ENCODE measurements at places on chromosomes 1 and 21.
A peak's percentile ranks its signal among the peaks of the same experiment; 100 is the strongest.

DNA sequence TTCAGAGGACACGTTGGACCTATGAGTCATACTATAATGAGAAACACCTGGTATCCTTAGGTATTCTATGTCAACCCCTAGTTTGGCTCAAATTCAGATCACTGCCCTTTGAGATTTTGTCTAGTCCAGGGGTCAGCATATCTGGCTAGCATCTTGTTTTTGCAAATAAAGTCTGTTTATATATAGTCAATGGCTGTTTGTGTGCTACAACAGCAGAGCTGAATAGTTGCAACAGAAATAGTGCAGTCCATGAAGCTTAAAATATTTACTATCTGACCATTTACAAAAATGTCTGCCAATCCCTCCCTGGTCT is 48.5 kb upstream of the EDEM3 start:
- H3K27ac ChIP-seq, result no peak overlapping the region
- no peak overlapping the region for H3K4me3 ChIP-seq
- H3K27me3 ChIP-seq, result no peaks in the 10 kb centered on the region

- no peaks in the 10 kb centered on the region for H3K36me3 ChIP-seq
- no peak overlapping the region for H3K27ac ChIP-seq
- DNase-seq, result no peak
- no peaks in the 10 kb centered on the region for H3K27me3 ChIP-seq
- no peak overlapping the region for H3K4me3 ChIP-seq
Measured at GRCh38 chr1:53892911-53893310, 1.1 kb upstream of the DIO1 start.

GRCh38 chr1:207361889-207362288 is 40.4 kb downstream of the CD55 start:
- H3K27me3 ChIP-seq, result no peaks in the 10 kb centered on the region
- H3K4me3 ChIP-seq, result no peak overlapping the region
- no peak for DNase-seq
- no peak overlapping the region for H3K27ac ChIP-seq
- H3K4me1 ChIP-seq, result no peaks in the 10 kb centered on the region

DNA sequence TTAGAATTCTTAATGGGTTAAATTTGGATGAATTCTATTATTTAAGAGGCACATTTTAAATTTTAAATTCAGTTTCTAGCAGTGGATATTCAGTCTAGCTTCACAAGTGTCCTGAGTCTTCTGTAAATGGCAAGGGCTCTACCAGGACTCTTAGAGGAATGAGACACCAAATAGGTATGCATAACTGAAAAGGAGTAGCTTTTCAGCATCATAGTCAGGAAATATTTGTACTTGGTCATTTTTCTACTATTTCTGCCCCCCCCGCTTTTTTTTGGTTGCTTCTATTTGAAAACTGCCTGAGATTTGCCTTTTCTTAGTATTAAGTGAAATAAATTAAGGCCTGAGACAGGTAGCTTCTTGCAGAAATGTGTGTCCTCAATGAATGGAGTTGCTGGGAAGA is 80.2 kb downstream of the MAST2 start:
- no peak overlapping the region for H3K27ac ChIP-seq
- H3K4me1 ChIP-seq, result no peaks in the 10 kb centered on the region
- H3K36me3 ChIP-seq, result no peaks in the 10 kb centered on the region

- no peaks in the 10 kb centered on the region for H3K36me3 ChIP-seq
- no peaks in the 10 kb centered on the region for H3K4me1 ChIP-seq
- DNase-seq, result no peak
- peak overlapping the region; percentile 56 for H3K27ac ChIP-seq
- H3K4me3 ChIP-seq, result no peak overlapping the region
- H3K27me3 ChIP-seq, result no peaks in the 10 kb centered on the region
Measured at GRCh38 chr21:43783098-43783700, 6.2 kb upstream of the RRP1 start.
